NCI-H1694 treated with DMSO at 0.1 percent for 48 hours (cell line): ENCODE measurements at places on chromosomes 11 and 22.
A peak's percentile ranks its signal among the peaks of the same experiment; 100 is the strongest.

DNA sequence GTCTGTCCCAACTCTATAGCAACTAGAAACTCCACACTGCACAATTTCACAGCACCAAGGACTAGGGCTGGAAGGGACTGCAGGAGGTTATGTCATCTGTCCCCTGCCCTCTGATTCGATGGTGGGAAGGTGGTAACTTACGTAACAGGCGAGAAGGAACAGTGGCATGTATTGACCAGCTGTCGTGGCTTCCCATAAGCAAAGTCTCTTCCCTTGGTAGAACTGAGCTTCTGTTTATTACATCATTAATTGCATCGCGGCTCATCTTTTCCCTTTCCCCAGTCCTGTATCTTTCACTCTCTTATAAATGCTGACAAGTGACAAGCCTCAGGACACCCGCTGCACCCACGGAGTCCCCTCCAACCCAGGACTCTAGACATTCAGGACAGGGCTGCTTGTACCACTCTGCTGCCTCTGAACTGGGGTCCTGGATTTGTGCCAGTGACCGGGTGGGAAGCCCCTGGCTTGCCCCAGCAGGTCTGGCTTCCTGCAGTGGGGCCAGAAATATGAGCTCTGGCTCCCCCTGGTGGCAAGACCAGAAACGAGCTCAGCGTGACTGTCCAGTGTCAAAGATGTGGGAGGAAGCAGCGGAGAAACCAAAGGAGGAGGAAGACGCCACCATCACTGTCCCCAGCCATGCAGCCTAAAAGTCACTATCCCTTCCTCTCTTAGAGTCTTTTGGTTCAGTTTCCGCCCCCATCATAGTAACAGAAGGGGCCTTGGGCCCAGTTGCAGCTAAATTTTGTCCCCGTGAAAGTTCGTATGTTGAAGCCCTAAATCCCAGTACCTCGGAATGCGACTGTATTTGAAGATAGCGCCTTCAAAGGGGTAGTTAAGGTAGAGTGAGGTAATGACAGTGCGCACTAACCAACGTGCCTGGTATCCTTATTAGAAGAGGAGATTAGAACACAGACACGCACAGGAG lies 84.5 kb downstream of the ISX start:
- DNase-seq, result peak; percentile 61

- DNase-seq, result no peak
Measured at GRCh38 chr11:57251491-57252104, 14.5 kb upstream of the APLNR start.

DNA sequence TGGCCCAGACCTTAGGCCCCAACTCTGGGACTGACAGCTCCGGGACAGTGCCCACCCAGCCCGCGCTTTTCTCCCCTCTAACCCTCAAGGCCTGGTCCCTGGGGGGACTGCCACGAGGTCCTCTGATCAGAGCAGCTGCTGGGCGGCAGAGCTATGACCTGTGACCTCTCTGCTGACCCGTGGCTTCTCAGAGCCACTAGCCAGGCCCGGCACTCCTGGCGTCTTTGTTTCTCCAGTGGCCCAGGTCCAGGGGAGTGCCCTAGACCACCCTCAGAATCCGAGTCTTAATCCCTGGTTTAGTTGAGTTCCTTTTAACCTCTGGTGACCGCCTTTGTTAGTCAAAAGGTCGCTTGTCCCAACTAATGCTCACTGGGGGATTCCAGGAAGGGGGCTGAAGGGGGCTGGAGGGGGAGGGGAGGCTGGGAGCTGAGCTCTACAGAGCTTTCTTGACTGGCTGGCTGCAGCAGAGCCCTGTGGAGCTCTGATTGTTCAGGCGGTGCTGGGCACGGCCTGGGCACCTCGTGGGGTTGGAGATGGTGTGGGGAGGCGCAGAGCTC lies 1.2 kb downstream of the FBLN1 start:
- no peak for DNase-seq

DNA sequence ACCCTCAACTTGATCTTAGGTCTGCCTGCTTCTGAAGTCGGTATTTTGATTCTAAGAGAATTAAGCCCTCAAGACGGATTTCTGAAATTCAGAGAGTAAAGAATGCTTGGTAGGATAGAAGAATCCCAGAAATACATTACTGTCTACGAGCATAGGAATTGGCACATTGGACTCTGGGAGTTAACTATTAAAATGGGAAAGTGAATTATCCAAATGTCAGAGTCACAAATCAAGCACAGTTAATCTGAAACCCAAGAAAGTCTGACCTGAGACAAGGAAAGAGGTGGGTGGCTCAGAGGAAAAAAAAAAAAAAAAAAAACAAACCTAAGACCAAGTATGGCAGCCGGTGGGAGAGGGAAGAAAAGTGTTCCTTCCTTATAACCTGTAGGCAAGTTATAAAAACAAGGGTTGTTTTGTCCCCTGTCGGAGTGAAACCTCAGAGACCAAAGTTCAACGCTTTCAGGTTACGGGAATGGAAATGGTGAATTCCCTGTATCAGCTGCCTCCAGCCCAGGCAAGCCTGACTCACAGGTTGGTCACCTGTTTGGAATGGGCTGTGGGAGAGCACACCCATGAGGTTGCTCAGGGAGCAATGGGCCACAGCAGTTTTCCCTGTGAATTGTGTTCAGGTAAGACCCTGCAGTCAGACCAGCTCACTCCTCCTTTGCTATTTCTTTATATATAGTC lies 139.0 kb downstream of the ETS1 start:
- no peak for DNase-seq

- no peak for DNase-seq
Measured at GRCh38 chr11:111917788-111918187, 925 bp upstream of the C11orf52 start.

DNA sequence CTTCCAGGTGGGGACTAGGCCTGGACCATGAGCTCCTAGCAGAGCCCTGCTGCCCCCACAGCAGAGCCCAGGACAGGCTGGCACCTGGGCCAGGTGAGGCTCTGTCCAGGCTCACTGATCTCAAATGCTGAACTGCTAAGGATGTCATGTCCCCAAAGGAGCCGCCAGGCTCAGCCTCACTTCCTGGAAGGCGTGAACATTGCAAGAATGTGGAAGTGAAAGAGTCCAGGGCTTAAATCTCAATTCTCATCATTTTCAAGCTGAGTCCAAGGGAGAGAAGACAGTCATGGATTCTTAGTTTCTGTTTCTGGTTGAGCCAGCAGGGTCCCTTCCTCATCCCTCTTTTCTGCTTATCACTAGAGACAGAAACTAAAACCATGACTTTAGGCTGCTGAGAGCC lies 5.0 kb downstream of the ASCL2 start:
- no peak for DNase-seq
